Effector CD8-positive, alpha-beta T cell (primary cell): ENCODE measurements at places on chromosomes 2 and 18.

- peak; percentile 43 for DNase-seq
Measured at GRCh38 chr2:84880645-84881521, at the start of gene TRABD2A. TRABD2A (minus strand) TSS chr2:84881084; CDS start chr2:84881039, 45 bp downstream.

DNA sequence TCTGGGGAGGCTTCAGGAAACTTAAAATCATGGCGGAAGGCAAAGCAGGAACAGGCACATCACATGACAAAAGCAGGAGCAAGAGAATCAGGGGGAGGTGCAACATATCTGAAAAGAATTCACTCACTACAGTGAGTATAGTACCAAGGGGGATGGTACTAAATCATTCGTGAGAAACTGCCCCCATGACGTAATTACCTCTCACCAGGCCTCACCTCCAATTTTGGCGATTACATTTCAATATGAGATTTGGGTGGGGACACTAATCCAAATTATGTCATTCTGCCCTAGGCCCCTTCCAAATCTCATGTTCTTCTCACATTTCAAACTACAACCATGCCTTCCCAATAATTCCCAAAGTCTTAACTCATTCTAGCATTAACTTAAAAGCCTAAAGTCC is 740.8 kb upstream of the SOX11 start:
- DNase-seq, result no peak

DNA sequence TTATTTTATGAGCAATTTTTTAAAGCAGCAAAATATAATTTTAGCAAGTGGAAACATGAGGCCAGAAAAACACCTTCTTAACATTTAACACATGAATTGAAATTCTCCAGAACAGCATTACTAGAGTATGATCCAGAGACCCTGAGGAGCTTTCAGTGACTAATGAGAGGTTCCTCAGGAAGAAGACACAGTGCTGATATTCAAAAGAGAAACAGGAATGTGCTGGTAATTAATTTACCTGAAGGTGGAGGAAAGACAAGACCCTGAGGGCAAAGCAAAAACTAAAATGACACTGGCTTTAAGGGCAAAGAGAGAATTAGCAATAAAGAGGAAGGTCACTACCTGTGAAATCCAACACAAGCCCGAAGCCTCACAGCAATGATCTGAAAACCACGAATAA is 97.0 kb downstream of the CDH2 start:
- no peak for DNase-seq

DNA sequence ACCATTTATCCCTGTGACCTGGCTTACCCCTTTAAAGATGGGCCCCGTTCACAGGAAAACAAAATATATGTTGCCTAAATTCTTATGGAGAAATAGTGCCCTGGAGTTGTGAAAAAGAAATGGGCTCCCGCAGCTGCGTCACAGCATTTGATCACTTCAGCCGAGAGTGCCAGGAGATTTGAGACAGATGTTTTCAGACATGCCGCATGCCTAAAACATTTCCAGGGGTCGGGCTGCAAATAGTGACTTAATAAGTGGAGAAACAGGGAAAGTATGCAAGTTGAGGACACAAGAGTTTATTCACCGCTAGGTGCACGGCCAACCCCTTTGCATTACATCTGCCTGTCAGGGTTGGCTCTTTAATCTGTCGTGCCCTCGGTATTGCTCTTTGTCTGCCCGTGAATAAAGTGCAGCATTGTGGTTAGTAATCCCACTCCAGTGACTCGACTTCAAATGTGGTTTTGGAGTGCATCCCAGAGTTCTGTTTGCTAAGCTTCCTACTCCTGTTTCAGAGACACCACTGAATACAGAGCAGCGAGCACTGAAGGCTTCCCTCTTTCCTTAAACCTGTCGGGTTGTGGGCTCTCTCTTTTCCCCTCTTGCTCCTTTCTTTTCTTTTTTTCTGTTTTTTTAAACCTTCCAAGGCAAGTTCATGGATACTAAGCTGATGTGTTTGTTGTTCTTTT is 187.5 kb downstream of the LTBP1 start:
- DNase-seq, result no peak

GRCh38 chr18:9419956-9420631 is 55.2 kb upstream of the RALBP1 start:
- DNase-seq, result no peak

- no peak for DNase-seq
Measured at GRCh38 chr2:23745726-23746105, 181.2 kb downstream of the ATAD2B start.

GRCh38 chr2:44277541-44277940 is 2.3 kb downstream of the SLC3A1 start:
- DNase-seq, result no peak

- no peak for DNase-seq
Measured at GRCh38 chr2:203626952-203627681, 79.3 kb upstream of the CD28 start.

DNA sequence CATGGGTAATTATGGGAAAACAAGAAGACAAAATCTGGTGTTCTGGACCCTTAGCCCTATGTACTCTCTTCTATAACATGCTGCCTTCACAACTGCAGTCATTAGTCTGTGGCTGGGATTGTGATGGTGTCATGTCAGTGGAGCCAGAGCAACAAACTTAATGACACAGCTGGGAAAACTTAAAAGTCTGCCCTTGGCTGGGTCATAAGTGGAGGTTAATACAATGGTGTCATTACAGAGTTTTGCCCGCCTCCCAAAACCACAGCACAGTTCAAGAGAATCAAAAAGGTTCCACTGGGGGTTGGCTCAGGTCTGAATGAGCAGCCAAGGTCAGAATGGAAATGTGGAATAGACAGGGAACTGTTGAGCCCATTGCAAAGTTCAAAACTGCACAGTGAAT is 455.7 kb upstream of the PIK3C3 start:
- no peak for DNase-seq

DNA sequence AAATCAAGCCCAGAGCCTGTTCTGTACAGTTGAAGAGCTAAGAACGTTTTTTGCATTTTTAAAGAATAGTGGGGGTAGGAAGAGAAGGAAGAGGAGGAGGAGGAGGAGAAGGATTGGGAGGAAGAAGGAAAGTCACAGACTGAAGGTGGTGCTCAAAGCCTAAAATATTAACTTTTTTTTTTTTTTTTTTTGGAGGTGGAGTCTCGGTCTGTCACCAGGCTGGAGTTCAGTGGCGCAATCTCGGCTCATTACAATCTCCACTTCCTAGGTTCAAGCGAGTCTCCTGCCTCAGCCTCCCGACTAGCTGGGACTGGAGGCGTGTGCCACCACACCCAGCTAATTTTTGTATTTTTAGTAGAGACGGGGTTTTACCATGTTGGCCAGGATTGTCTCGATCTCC is 18.3 kb upstream of the KLHL29 start:
- no peak for DNase-seq

GRCh38 chr18:38654946-38655345 is 1089.3 kb upstream of the CELF4 start:
- DNase-seq, result no peak

DNA sequence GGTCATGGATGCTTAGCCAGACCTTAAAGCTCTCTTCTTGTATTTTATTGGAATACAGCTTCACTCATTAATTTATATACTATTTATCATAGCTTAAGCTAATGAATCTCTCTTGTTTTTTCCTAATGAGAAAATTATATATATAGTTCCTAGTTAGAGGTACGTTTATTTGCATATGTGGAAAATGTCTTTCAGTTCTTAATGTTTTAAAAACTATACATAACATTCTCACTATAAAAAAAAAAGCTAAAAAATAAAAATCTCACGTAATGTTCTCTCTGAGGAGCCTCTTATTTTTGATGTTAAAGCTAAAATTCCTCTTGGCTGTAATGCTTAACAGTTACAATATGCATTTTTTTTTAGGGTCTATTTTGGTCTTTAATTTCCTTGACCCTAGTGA is 16.6 kb downstream of the UGP2 start:
- no peak for DNase-seq

DNA sequence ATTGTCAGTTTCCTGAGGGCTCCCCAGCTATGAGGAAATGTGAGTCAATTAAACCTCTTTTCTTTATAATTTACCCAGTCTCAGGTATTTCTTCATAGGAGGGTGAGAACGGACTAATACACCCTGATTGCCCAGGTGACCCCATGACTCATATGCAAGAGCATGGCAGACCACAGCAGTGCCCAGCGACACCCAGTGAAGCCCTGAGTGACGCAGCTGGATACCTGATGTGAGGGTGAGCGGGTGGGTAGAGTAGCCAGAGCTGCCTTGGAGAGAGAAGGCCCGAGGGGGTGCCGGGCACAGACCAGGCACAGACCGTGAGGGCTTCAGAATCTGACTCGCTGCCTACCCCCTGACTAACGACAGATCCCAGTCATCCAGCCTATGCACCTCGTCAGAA is 15.4 kb downstream of the ALPG start:
- no peak for DNase-seq

DNA sequence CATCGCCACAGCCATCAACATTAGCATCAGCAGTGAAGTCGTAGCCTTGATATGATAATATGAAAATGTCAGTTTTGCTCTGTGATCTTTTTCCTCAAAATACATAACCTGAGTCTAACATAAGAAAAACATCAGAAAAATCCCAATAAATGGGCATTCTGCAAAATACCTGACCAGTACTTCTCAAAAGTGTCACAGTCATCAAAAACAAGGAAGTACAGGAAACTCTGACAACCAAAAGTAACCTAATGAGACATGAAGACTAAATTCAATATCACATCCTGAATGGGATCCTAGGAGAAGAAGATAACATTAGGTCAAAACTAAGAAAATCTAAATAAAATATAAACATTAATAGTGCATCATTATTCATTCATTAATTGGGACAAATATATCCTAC is 1731.0 kb downstream of the SUCLG1 start:
- DNase-seq, result no peak

DNA sequence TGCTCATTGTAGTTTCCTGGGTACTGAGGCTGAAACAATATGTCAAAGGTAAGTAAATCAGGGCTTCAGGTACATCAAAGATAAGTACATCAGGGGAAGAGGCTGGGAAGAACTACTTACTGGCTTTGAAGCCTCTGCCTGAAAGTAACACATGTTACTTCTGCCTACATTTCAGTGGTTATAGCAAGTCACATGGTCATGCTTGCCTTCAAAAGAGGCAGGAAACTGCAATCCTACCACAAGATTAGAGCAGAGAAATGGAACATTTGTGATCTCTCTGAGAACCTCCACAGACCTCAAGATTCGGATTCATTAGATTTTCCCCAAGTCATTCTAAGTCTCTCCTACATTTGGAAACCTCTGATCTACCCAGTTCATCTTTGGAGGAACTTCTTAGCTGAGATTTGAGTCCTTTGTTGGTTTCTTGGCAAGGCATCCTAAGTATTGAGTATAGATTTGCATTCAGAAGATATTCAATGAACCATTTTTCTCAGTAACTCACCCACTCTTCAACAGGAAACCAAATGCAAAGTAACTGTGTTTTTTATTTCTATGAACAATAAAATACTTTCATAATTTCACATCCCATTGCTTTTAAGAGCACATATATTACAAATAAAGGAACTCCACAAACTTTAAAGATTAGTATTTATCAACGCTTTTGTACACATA is 48.5 kb upstream of the CCDC195 start:
- no peak for DNase-seq

DNA sequence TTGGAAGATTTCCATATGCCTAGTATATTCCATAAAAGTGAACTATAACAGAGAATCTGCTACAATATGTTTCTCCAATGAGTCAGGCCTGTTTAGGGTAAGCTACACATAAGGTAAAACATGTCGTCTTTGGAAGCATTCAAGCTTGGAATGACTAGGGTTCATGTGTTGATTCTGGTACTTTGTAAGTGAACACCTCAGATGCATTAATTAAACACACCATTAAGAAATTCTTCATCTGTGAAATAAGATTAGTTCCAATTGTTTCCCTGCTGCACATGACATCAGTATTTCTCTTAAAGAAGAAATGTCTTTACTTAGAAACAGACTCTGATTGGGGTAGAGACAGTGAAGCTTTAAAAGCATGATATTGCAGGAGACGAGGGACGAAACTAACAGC is 461.1 kb upstream of the NXPH2 start:
- no peak for DNase-seq

DNA sequence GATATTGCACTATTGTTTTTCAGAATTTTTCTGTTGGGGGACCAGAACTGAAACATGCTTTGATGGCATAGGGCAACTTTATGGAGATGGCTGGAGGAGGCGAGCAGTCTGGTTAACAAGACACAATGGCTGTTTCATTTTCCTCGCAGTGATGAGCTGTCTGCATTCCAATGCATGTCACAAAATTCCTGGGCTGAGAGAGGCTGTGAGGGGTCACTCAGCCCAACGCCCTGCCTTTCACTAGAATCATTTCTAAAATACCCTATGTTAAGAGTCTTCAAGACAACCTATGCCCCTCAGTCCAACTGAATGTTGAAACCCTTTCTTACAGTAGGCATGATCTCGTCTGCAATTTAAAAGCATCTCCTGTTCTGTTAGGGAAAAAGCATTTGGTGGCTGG is 1090.0 kb downstream of the BCL11A start:
- no peak for DNase-seq

DNA sequence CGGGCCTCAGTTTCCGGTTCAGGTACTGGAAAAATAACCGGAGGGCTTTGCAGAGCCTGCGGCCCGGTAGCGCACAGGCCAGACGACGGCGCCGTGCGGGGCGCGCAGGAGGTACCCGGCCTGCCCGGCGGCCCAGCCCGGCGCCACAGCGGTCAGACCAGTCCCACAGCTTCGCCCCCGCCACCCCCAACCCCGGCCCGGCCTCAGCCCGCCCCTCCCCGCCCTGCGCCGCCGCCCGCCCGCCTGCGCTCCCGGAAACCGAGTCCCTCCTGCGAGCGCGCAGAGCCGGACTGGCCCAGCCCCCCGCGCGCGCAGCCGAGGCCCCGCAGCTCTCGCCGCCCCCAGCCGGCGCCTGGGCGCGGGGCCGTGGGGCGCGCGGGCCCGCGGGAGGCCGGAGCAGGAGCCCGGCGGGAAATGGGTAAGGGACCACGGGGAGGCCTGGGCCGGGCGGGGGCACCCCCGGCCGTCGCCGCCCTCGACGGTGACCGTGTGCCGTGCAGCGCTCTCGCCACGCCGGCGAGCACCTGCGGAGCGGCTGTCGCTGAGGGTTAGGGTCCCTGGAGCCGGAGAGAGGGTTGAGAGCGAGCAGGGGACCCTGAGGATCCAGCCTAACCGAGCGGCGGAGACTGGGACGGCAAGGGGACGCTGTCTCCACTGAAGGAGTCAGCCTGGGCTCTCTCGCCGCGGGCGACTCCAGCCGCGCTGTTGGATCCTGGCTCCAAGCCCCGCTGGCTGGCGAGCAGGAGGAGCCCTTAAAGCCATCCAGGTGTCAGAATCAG is 16.5 kb upstream of the PSD4 start:
- DNase-seq, result no peak

DNA sequence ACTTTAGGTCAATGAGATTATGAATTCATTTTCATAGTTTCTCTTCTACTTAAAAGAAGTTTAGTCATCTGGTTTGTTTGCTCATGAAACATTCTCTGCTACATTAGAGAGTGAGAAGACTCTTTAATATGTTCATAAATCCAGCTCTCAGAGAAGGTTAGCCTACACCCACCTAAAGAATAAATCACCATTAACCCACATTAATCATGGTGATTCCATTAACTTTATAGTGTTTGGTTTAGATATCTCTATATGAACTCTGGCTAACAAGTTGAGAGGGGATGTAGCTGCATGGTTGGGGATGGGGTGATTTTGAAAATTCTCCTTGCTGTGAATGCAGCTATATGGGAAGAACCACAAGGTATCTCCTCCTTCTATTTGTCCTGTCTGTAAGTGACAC is 10.7 kb downstream of the TFPI start:
- DNase-seq, result no peak
